ENCODE measurements at places on chromosomes 7 and 10. TPM values are rescaled to one million over a fixed set of nuclear protein-coding genes. Genes with fewer than 3 reads are reported as not detected.

SPACDR gene
- total RNA-seq = 0.85 TPM

TEX47 gene
- not detected for total RNA-seq

WDFY4 gene
- 0.67 TPM for total RNA-seq

GPR158 gene
- 10.9 TPM for total RNA-seq

NAPEPLD gene
- total RNA-seq = 3.6 TPM

HSPA14 gene
- 32.3 TPM for total RNA-seq

PNLIPRP2 gene
- not detected for total RNA-seq

SPDYE6 gene
- not detected for total RNA-seq

RBP4 gene
- total RNA-seq = 0.48 TPM

MOGAT3 gene
- not detected for total RNA-seq

ST7 gene
- total RNA-seq = 22.6 TPM

BEND7 gene
- 5.7 TPM for total RNA-seq

FAM180A gene
- not detected for total RNA-seq

FAM20C gene
- 24.0 TPM for total RNA-seq

AP1S1 gene
- total RNA-seq = 184 TPM

MRC1 gene
- 0.03 TPM for total RNA-seq

PLAC9 gene
- total RNA-seq = not detected

PITX3 gene
- not detected for total RNA-seq

LRRN3 gene
- not detected for total RNA-seq

HSPB1 gene
- total RNA-seq = 1.2 TPM

KIAA1549 gene
- 2.4 TPM for total RNA-seq

All from HT1080 (cell line).